ENCODE measurements at places on chromosomes 13 and 19. TPM values are rescaled to one million over a fixed set of nuclear protein-coding genes. Genes with fewer than 3 reads are reported as not detected.

- DNase-seq = no peak
Measured at GRCh38 chr13:50361282-50361681, 346.0 kb downstream of the KCNRG start.

DNA sequence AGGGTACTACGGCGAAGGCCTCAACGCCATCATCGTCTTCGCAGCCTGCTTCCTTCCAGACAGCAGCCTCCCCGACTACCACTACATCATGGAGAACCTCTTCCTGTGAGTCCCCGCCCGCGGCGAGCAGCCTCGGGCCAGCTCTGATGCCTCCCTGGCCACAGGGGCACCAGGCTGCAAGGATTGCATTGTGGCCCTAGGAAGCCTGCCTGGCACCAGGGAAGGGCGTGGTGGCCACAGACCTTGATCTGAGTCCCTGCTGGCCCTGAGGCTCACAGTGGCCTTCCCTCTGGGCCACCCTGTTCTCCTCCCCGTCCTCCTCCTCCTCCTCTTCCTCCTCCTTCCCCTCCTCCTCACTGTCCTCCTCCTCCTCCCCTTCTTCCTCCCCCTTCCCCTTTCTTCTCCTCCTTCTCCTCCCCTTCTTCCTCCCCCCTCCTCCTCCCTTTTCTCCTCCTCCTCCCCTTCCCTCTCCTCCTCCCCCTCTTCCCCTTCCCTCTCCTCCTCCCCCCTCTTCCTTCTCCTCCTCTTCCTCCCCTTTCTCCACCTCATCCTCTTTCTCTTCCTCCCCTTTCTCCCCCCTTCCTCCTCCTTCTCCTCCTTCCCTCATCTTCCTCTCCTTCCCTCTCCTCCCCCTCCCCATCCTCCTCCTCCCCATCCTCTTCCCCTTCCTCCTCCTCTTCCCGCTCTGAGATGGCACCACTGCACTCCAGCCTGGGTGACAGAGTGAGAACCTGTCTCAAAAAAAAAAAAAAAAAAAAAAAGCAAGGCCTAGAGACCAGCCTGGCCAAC lies 24.4 kb upstream of the NMRK2 start:
- DNase-seq = no peak

DNA sequence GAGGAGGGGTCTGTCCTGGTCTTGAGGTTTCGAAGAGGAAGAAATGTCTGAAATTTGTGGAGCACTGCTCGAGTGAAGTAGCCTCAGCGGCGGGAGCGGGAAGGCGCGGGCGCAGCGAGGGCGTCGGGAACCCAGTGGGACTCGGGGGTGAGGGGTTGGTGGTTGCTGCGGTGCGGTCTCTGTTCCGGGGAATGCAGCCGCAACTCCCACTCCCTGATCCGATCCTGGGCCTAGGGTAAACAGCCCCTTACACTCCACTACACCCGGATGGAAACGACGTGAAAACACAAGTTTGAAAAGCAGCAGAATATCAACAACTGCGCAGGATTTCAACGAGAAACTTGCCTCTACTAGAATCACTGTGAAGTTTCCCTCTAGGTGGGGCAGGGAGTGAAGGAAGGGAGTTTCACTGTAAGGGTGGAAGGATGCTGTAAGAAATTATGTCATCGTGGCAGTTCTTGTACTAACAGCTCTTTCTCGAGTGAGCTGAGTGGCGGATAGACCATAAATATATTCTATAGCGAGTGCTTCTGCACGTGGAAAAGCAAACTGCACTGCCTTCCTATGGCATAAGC lies 2.0 kb upstream of the KLF12 start:
- peak; percentile 59 for DNase-seq

GRCh38 chr13:101624210-101624922 lies 171.9 kb downstream of the ITGBL1 start:
- DNase-seq = no peak

DNA sequence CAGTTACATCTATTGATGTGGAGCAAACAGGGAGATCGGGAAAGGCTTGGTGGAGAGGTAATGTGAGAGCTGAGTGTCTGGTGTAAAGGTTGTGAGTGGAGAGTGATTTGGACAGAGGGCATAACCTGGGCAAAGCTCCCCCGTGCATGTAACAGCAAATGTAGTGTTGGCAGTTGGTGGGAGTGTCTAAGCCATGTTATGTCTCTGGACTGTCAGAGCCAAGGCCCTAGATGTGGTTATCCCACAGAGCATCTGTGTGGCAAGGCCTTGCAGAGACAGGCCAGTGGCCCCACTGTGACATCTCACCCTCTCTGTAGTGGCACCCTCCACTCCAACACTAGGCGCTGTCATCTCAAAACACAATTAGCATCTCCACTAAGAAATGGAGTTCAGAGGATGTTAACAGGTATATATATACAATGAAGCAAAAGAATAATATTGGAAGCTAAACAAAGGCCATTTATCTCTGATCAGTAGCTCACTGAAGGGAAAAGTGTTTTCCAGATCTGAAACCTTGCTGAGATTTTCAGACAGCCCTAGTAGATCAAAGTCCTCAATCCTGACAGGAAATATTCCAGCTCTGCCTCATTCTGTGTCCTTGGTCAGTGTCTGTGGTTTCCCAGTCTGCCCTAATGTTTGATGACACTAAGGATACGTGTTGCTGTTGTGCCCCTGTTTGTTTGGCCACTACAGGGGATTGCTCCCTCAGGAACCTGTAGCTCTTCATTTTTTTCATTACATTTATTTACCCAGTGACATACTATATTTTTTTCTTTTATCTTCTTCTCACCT lies 20.2 kb downstream of the POLR1D start:
- DNase-seq = no peak

DNA sequence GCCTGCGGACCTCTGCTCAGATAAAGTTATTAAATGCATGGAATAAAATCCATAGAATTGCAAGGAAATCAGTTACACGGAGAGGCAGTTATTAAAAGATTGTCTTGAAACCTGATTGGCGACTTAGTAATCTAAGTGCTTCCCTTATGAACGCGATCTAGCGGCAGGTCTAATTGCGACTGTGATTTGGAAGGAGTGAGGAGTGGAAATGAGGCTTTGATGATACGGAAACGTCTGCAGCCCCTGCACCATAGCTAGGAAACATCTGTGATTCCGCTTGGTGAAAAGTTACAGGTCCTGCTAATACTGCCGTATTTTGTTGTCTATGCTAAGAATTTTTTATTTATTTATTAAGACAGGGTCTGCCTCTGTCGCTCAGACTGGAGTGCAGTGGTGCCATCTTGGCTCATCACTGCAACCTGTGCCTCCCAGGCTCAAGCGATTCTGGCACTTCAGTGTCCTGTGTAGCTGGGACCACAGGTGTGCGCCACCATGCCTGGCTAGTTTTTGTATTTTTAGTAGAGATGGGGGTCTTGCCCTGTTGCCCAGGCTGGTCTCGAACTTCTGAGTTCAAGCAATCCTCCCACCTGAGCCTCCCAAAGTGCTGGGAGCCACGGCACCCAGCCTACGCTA lies 887 bp downstream of the NDUFS7 start:
- no peak for DNase-seq

- DNase-seq = peak; percentile 18
Measured at GRCh38 chr13:113990321-113990837, 16.5 kb upstream of the C13orf46 start.

DNA sequence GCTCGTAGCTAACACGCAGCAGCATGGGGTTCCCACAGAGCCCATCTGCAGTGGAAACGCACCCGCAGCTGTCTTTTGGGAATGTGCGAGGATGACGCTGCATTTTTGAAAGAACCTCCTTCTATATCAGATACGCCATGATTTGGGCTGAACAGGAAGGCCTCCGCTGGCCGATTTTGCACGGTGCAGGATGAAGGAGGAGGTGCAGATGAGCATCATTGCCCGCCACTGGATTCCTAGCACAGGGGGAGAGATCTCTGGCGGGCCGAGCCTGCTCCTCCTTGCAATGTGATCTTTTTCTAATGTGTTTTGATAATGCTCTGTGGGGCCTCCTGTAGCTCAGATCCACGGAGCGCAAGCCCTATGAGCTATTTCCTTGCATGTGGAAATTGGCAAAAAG lies 55.5 kb downstream of the EFNB2 start:
- DNase-seq = no peak

DNA sequence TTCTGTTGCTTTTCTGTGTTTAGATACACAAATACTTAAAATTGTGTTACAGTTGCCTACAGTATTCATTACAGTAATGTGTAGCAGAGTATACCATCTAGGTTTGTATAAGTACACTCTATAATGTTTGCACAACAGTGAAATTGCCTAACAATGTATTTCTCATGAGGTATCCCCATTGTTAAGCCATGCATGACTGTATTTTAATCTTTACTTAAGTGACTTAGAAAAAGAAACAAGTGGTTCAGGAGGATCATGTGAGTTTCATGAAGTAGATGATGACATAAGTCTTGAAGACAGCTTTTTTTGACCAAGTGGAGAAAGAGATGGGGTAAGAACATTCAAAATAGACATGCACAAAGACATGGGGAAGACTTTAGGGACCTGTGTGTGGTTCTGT lies 8.4 kb upstream of the KCTD4 start:
- no peak for DNase-seq

- DNase-seq = no peak
Measured at GRCh38 chr19:45791744-45792469, 738 bp downstream of the DMWD start.

GRCh38 chr13:102873653-102874052 lies 27.8 kb downstream of the ERCC5 start:
- DNase-seq = no peak

- DNase-seq = no peak
Measured at GRCh38 chr13:40271931-40272775, 394.3 kb downstream of the FOXO1 start.

The RGL3 gene
- total RNA-seq = 68.2 TPM

The LIM2 gene
- total RNA-seq = not detected

The NKG7 gene
- 50.1 TPM for total RNA-seq

The SYT3 gene
- total RNA-seq = 1.5 TPM

The GPR183 gene
- 7.4 TPM for total RNA-seq

The SHISA7 gene
- not detected for total RNA-seq

All from left lung (tissue), 14 donors.